CD14-positive monocyte (primary cell): ENCODE measurements at places on chromosomes 2 and 18. TPM values are rescaled to one million over a fixed set of nuclear protein-coding genes. Genes with fewer than 3 reads are reported as not detected.
A peak's percentile ranks its signal among the peaks of the same experiment; 100 is the strongest.

DNA sequence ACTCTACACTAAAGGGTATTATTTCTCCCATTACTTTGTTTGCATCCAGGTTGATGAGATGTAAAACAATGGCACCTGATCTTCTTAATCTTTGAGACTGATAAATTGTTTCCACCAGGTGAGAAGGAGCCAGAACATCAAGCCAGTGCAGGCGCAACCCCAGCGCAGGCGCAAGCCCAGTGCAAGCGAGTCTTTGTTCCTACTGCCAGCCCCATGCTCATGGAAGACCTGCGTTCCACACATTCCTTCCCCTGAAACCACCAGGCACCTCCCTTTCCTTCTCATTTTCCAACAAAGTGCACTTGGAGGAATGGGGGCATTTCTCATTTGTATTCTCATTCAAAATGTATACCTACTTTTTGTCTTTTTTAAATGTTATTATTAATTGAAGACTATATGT lies 188.7 kb upstream of the SMAD2 start:
- H3K36me3 ChIP-seq: no peaks in the 10 kb centered on the region
- peaks cover 3% of the 10 kb centered on the region for H3K27me3 ChIP-seq
- H3K4me1 ChIP-seq: no peaks in the 10 kb centered on the region
- H3K4me3 ChIP-seq: no peak overlapping the region

- H3K36me3 ChIP-seq: no peaks in the 10 kb centered on the region
- H3K27me3 ChIP-seq: no peaks in the 10 kb centered on the region
- H3K4me1 ChIP-seq: peaks cover 40% of the 10 kb centered on the region
- no peak for DNase-seq
Measured at GRCh38 chr2:102027036-102027980, 35.5 kb downstream of the IL1R2 start.

DNA sequence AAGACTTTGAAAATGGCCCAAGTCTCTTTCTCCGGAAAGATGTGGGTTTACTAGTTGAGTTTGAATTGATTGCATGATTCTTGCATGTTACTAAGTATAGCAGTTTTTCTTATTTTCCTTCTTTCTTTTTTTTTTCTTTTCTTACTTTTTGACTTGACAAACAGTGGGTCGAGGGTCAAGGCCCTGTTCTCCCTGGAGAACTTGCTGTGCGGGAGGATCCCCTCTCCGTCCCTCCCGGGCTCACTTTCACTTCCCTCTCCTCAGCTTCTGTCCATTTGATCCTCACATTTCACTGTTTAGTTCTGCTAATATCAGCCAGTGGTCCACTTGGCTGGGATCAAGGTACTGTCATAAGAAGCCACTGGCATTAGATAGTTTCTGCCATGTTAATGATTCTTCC lies 767.4 kb downstream of the TDRD15 start:
- no peak for DNase-seq
- no peak overlapping the region for H3K27ac ChIP-seq
- no peak overlapping the region for H3K4me3 ChIP-seq
- no peaks in the 10 kb centered on the region for H3K27me3 ChIP-seq
- H3K36me3 ChIP-seq: no peaks in the 10 kb centered on the region
- no peaks in the 10 kb centered on the region for H3K4me1 ChIP-seq

DNA sequence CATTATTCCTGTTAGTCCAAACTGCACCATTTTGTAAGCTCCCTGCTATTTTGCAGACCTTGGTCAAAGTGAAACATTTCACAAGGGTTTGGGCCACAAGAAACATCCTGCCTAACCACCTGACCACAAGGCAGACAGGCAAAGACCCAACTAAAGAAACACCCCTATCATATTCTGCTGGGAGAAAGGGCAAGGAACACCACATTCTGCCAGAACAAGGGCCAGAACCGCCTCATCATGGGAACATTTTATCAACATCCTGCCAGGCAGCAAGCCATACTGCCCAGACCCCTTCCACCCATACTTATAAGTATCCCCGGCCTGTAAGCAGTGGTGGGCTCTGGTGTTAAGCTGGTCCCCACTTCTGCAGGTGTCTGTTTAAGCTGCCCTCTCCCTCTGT lies 12.0 kb upstream of the RAB31 start:
- DNase-seq: no peak
- H3K27me3 ChIP-seq: no peaks in the 10 kb centered on the region
- no peaks in the 10 kb centered on the region for H3K36me3 ChIP-seq
- peaks cover 24% of the 10 kb centered on the region for H3K4me1 ChIP-seq

DNA sequence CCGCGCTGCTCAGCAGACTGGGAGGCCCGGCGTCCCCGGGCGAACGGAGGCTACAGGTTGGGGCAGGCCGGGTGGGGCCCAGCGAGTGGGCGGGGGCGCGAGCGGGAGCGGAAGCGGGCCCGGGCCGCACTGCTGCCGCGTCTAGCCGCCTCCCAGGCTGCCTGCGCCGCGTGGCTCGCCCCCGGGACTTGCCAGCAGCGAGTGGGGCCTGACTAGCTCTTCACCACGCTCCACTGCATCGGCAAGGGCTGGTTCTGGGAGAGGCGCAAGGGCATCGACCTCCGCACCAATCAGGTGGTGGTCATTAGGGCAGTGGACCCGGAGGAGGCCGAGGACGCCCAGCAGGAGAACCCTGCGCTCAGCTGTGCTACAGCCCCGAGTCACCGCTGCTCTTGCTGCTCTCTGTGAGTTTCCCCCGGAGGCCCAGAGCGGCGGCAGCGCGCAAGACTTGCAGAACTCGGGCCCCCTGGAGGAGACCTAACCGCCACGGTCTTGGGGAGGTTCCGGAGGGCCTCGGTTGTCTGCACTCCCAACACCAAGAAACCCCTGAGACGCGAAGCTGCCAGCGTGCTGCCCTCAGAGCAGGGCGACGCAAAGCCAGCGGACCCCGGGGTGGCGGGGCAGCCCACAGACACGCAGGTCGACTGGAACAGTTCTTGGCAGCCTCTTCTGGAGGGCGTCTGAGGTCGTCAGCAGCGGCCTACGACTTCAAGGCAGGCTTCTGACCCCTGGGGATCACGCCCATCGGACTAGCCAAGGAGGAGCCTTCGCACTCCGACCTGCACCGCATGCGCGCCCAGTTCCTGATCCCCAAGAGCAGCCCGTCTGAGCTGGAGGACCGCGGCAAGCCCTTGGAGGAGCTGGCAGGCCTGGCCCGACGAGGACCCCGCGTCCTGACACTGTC lies 27.2 kb upstream of the PTPN2 start:
- H3K4me3 ChIP-seq: peak overlapping the region; percentile 39
- peaks cover 14% of the 10 kb centered on the region for H3K4me1 ChIP-seq
- H3K36me3 ChIP-seq: no peaks in the 10 kb centered on the region
- H3K27ac ChIP-seq: no peak overlapping the region
- H3K27me3 ChIP-seq: peaks cover 45% of the 10 kb centered on the region
- DNase-seq: no peak

- no peak overlapping the region for H3K4me3 ChIP-seq
- DNase-seq: no peak
- no peaks in the 10 kb centered on the region for H3K36me3 ChIP-seq
- no peaks in the 10 kb centered on the region for H3K4me1 ChIP-seq
- H3K27ac ChIP-seq: no peak overlapping the region
Measured at GRCh38 chr18:38257661-38258060, 692.1 kb upstream of the CELF4 start.

DNA sequence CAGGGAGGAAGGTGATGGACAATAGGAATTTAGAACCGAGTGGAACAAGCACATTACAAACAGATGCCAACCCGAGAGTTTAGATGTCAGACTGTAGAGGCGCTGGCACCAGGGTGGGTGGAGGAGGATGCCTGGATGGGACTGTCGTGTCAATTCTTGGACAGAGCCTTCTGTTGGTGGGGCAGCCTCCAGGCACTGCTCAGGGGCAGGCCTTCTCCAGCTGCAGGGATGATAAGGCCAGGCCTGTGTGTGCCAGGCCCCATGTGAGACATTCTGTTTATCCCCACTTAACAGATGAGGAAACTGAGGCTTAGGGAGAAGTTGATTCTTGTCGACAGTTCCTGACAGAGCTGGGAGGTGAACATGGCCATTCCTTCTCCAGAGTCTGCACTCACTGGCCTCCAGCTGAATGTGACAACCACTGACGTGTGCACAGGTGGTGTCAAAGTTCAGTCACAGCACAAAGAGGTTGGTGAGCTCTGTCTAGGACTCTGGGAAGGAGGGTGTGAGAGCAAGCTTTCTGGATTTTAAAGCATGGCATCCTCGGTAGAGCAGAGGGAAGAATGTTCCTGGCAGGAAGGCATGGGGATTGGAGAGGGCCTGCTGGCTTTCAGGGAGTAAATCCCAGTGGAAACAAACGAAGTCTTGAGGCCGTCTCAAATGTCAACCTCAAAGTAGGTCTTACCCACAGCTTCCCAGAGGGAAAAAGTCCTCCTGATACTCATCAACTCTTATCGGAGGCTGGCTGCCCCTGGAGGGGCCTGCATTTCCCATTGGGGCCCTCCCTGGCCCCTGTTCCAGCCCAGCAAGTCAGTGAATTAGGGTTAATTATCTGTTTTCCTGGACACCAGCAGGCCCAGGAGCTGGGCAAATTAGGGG lies 52.4 kb downstream of the GLI2 start:
- no peaks in the 10 kb centered on the region for H3K27me3 ChIP-seq

DNA sequence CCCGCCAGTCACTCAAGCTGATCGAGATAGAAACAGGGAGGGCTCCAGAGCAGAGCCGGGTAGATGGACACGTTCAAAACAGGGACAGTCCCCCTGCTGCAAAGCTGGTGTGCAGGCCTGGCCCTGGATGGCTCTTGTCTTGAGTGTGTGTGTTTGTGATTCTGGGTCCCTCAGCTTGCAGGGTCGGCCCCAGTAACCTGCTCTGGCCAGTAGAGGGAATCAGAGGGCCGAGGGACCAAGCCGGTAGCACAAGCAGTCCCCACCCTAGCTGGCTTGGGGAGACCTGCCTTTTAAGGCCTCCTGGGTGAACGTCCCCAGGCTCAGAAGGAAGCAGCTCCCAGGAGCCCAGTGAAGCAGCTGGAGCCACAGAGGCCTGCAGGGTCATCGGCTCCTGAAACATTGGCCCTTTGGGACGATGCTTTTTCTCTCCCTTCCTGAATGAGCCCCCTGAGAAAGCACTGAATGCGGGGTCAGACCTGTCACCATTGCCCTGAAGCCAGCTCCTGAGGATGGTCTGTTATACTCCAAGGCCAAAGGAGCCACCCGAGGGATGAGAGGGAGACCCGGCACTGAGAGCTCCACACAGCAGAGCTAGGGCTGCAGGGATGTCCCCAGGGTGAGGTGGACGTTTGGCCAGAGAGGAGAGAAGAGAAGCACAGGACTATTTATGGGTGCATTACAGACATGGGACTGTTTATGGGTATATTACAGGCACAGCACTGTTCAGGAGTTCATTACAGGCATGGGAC lies 15.4 kb upstream of the MLPH start:
- H3K27me3 ChIP-seq: peaks cover 11% of the 10 kb centered on the region
- peaks cover 20% of the 10 kb centered on the region for H3K4me1 ChIP-seq
- no peaks in the 10 kb centered on the region for H3K36me3 ChIP-seq
- H3K27ac ChIP-seq: no peak overlapping the region

DNA sequence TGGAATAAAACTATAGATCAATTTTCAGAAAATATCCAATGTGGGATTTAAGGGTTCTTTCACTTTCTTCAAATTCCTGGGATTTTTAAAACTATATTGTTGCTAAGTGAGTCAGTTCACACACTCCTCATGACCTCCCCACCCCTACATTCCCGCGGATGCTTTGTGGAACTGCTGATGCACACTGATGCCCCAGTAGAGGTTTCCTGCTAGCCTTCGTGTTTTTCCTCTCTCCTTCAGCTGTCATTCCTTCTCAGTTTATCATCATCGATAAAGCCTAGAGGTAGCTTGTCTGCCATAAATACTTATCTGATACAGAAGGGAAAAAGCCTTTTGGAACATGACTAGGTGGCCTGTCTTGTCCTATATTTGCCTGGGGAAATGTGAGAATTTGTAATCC lies 67.4 kb upstream of the GALNT5 start:
- H3K27me3 ChIP-seq: no peaks in the 10 kb centered on the region
- no peak overlapping the region for H3K4me3 ChIP-seq
- no peaks in the 10 kb centered on the region for H3K36me3 ChIP-seq
- no peak for DNase-seq

- no peaks in the 10 kb centered on the region for H3K36me3 ChIP-seq
- no peaks in the 10 kb centered on the region for H3K27me3 ChIP-seq
- H3K4me1 ChIP-seq: no peaks in the 10 kb centered on the region
Measured at GRCh38 chr2:143294068-143294467, 164.8 kb downstream of the ARHGAP15 start.

GRCh38 chr2:168224346-168224745 lies 23.0 kb downstream of the STK39 start:
- no peak overlapping the region for H3K4me3 ChIP-seq
- no peak overlapping the region for H3K27ac ChIP-seq
- peaks cover 26% of the 10 kb centered on the region for H3K4me1 ChIP-seq
- H3K36me3 ChIP-seq: no peaks in the 10 kb centered on the region

DNA sequence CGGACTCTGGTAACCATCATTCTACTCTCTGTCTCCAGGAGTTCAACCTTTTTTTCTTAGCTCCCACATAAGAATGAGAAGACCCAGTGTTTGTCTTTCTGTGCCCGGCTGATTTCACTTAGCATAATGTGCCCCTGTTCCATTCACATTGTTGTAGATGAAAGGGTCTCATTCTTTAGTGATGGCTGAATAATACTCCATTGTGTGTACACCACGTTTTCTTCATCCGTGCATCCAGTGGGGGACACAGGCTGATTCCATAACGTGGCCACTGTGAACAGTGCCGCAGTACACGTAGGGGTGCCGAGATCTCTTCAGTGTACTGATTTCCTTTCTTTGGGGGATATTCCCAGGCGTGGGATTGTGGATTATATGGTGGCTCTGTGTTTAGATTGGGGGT lies 72.3 kb upstream of the NFATC1 start:
- no peaks in the 10 kb centered on the region for H3K27me3 ChIP-seq
- peaks cover 8% of the 10 kb centered on the region for H3K36me3 ChIP-seq
- H3K4me3 ChIP-seq: no peak overlapping the region
- no peak overlapping the region for H3K27ac ChIP-seq

- no peak for DNase-seq
- no peak overlapping the region for H3K27ac ChIP-seq
- H3K27me3 ChIP-seq: no peaks in the 10 kb centered on the region
- H3K4me1 ChIP-seq: no peaks in the 10 kb centered on the region
- H3K36me3 ChIP-seq: no peaks in the 10 kb centered on the region
- no peak overlapping the region for H3K4me3 ChIP-seq
Measured at GRCh38 chr2:214713080-214713830, 96.2 kb downstream of the BARD1 start.

PROKR1 gene
- 0.01 TPM in 1 of 2 replicates, not detected in the other for polyA plus RNA-seq

ADGRF3 gene
- polyA plus RNA-seq: not detected

TSN gene
- 66.5 TPM for polyA plus RNA-seq

SCTR gene
- polyA plus RNA-seq: not detected

TGIF1 gene
- polyA plus RNA-seq: 36.2 and 109 TPM in 2 replicates

COL4A3 gene
- polyA plus RNA-seq: 0.03 and 0.23 TPM in 2 replicates

CDK15 gene
- polyA plus RNA-seq: not detected
